ENCODE measurements at places on chromosomes 13 and 19.
A peak's percentile ranks its signal among the peaks of the same experiment; 100 is the strongest.

DNA sequence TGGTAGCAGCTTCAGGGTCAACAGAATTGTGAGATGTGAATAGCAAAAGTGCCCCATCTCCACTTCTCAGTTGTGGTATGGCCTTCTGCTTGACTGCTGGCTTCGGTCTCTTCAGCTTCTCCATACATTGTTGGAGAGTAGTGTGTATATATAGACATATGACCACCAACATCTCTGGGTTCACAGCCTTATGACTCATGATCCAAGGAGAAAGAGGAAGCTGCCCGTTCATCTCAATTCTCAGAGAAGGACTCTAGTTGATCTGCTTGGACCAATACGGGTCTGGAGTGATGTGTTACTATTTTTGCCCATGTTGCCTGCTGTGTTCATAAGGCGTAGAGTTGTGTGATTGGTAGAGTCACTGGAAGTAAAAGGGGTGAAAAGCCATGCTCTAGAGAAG lies 3.6 kb upstream of the COMMD6 start:
- no peak for DNase-seq

DNA sequence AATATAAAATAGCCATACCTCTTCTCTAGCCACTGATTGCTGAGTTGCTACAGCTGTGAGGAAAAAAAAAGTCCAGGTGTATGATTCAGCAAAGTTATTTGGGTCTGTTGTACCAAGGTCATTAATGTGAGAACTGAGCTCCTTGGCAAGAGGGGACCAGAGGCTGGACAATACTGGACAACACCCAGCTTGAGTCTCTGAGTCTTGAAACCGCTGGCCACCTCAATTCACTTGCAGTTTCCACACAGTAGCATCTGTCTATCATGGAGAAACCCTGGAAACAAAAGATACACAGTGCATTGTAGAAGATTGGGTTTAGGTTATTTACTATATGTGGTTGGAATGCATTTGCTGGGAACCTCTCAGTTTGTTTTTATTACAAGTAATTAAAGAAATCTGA lies 60.4 kb downstream of the WDFY2 start:
- no peak for DNase-seq

DNA sequence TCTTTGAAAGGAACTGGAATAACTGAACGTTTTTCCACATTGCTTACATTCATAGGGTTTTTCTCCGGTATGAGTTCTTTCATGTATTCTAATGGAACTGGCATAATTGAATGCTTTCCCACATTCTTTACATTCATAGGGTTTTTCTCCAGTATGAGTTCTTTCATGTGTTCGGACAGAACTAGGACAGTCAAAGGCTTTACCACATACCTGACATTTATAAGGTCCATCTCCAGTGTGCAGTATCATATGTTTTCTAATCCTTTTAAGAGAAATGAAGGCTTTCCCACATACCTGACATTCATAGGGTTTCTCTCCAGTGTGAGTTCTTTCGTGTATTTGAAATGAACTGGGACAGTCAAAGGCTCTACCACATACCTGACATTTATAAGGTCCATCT lies 24.7 kb downstream of the ZNF564 start:
- no peak for DNase-seq

DNA sequence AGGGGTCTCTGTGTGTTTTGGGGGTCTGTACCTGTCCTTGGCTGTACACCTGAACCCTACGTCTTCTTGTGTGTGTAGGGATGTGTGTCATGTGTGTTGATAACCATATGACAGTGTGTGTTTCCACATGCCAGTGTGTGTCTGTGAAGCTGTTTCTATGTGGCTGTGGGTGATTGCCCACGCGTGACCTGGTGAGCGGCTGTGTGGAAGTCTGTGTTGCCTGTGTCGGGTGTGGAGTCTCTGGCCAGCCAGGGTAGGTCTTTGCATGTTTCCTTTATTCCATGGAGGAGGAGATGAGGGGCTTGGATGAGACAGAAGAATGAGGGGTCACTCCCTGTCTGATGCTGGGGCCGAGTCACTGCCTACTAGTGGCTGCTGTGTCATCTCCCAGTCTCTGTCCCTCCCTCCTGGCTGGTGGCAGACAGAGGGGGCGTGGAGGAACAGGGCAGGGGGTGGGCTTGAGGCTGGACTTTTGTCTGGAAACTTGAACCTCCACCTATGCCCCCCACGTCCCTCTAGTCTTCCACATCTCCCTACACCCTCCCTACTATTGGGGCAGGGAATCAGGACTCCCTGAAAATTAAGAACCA lies 2.8 kb upstream of the FOSB start:
- no peak for DNase-seq

- no peak for DNase-seq
Measured at GRCh38 chr13:85298387-85298924, 500.8 kb downstream of the SLITRK6 start.

DNA sequence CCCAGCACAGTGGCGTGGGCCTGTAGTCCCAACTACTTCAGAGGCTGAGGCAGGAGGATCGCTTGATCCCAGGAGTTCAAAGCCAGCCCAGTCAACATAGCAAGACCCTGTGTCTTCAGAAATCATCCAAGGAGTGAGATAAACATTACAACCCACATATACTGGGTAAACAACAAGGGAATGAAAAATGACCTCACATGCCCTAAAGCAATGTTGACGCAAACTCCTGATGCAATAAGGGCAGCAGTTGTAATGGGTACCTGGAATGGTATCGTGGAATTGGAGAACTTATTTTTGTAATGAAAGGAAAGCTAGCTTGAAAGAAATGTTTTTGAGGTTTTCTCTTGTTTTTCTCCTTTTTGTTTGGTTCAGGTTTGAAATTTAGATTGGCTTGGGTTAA lies 24.5 kb upstream of the LGALS16 start:
- no peak for DNase-seq

- no peak for DNase-seq
Measured at GRCh38 chr13:20492641-20493040, 33.0 kb downstream of the CRYL1 start.

- DNase-seq, result no peak
Measured at GRCh38 chr13:67341406-67341805, 111.3 kb upstream of the PCDH9 start.

GRCh38 chr13:32889986-32890565 lies 126.1 kb upstream of the KL start:
- DNase-seq, result no peak

- no peak for DNase-seq
Measured at GRCh38 chr13:73622381-73622780, 511.8 kb downstream of the KLF12 start.

DNA sequence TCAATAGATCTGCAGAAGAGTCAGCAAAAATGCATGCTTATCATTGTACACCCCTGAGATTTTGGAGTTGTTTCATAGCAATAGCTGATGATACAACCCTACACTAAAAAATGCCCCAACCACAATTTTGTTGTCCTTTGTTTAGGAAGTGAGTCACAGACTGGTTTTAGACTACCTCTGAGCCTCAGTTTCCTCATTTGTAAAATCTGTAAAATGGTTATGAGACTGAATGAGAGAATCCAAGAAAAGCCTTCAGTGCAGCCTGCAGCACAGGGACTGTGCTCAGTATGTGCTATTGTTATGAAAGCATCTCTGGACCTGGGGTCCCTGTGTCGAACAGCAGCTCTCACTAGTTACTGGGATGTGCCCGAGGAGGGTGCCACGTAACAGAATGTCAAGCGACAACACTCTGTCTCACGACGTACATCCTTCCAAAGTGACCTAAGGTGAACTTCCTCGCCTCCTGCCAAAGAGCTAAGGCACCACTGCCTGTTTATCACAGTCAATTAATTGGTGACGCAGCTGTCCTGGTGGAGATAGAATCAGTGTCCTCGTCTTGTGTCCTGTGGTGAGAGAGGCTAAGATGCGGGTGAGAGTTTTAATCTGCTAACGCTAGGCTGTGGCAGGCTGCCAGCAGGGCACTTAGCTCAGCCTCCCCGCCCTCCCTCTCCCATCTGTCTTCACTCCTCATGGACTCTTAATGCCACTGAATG lies 18.1 kb downstream of the DHRS12 start:
- DNase-seq, result peak; percentile 75

DNA sequence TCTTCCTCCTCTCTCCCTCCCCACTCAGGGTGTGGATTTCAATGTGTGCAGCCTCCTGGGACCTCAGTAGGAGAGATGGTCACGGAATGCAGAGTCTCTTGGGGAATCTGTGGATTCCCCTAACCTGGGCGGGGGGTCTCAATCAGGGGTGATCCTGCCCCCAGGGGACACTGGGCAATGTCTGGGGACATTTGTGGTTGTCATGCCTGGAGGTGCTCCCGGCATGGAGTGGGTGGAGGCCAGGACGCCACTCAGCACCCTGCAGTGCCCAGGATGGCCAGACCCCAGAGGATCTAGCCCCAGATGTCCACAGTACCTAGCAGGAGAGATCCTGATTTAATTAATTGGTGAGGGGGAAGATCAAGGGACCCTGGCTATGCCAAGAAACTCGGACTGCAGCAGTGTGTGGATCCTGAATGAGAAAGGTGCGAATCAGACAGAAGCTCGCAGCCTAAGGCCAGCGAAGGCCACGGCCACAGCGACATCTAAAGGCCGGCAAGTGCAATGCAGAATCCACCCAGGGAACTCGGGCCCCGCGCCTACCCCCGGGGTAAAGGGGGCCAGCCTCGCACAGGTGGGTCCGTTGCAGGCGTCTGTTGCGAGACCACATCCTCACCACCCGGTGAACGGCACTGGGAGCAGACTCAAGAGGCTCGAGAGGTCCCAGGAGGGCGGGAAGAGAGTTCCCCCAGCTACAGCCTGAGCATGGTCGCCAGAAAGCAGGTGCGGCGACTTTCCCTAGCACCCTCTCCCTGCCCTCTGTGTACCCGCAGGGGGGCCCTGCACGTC lies 88.8 kb downstream of the GNG7 start:
- no peak for DNase-seq

DNA sequence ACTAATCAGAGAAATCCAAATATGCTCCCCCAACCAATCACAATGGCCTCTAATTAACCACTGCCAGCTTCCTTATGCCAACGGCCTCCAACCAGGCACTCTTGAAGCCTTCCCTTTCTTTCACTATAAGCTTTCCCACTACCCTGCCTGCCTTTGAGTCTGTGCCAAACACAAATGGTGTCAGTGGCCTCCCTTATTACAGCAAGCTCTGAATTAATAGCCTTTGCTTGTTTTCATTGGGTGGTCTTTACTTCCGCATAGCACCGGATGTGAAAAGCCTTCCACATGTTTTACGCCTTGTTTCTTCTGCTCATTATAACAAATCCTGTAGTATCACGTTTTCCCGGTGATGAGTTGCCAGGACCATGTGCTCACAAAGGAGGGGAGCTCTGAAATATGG lies 1.4 kb upstream of the EDDM13 start:
- no peak for DNase-seq

- no peak for DNase-seq
Measured at GRCh38 chr13:44471686-44472085, 98.1 kb downstream of the SERP2 start.

DNA sequence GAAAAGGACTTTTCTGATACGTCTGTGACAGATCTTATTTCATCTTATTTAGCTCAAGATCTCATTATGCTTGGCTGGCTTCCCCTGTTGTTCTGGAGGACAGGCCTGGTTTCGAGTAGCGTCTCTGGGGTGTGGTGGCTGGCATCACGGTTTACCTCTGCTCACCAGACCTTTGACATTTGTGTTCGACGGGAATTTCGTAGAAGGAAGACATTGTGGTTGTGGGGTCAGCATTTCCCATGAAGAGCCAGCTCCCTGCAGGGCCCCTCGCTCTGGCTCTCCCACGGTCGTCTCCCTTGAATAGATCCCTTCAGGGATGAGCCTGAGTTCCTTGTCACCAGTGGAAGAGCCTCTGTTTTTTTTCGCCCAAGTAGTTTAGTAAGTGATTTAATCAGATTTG lies 78.6 kb upstream of the TEX29 start:
- DNase-seq, result no peak

GRCh38 chr19:33468361-33469170 lies 53.0 kb downstream of the PEPD start:
- no peak for DNase-seq

- DNase-seq, result no peak
Measured at GRCh38 chr13:96214824-96215445, 125.0 kb downstream of the HS6ST3 start.

GRCh38 chr13:77062097-77062496 lies 35.1 kb upstream of the FBXL3 start:
- DNase-seq, result no peak

GRCh38 chr19:10286803-10287737 lies at the start of gene ICAM4:
TSS of gene ICAM4 (plus strand) at chr19:10286955. CDS start at chr19:10287013, 58 bp downstream.
- DNase-seq, result no peak

- no peak for DNase-seq
Measured at GRCh38 chr19:40717880-40718773, 1.2 kb downstream of the ITPKC start.

DNA sequence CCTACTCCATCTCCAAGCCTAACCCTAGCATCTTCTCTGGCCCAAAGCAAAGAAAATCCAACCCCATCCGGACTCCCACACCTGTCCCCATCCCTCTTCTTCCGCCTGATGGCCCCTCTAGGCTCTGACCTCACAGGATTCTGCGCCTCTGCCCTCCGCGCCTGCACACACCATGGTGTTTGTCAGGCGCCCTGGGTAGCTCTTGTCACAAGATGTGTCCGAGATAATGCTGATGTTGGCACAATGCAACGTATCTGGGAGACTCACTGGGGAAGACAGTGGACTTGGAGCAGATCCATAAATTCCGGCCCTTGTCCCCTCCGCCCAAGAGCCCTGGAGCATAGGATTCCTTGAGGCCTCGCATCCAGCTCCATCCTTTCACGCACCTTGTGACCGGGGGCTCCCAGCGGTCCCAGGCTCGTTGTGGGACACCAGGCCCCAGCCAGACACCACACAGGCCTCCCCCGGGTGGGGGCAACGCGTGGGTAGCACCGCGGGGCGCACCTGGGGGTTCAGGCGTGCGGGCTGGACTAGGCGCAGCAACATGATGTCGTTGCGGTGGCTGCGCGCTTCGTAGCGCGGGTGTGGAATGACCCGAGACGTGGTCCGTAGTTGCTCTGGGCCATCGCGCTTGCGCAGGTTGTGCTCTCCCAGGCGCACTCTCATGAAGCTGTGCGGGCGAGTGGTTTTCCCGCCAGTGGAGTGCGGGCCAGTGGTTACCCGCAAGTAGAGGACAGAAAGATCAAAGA lies 3.1 kb upstream of the KLK1 start:
- no peak for DNase-seq

- no peak for DNase-seq
Measured at GRCh38 chr13:35857769-35858168, 273.4 kb downstream of the DCLK1 start.

DNA sequence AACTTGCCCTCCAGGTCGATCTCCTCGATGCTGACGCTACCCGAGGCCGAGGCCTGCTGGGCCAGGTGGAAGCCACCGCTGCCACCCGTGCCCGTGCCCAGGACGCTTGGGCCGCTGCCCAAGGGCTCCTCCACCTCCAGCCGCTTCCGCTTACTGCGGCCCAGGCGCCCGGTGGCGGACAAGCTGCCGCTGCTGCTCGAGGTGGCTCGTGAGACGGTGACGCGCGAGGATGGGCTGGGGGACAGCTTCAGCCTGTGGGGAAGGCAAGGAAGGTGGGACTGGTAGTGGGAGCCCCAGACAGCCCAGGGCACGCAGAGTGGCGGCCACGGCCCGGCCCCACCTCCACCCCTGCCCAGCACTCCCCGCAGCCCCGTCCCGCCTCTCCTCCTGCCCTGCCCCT lies 6.5 kb upstream of the TIMM13 start:
- DNase-seq, result no peak

- peak; percentile 4 for DNase-seq
Measured at GRCh38 chr19:54653181-54653809, 9.5 kb upstream of the LILRB4 start.

All from NCI-H1436 (cell line).